ENCODE measurements at places on chromosomes 4 and X. TPM values are rescaled to one million over a fixed set of nuclear protein-coding genes. Genes with fewer than 3 reads are reported as not detected.

The HERC5 gene
- 0.54 TPM for total RNA-seq

GRCh38 chrX:110086916-110087484 lies 84.1 kb downstream of the TMEM164 start:
- DNase-seq, result peak; percentile 87

DNA sequence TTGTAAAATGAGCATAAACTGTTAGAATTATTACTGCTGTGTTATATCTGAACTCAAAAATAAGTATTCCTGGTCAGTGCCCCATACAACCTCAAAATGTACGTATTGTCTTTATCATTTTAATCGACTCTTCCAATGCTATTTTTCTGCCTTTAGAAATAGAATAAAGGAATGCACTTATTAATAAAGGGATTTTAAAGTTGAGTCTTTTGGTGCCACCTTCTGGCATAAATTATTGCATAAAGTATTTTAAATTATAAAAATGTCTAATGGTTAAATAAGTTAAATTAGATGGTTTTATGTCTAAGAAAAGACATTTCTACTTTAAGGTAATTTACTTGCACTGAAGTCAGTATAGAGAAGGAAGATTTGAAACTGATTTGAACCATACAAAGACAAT lies 424.0 kb upstream of the NDST4 start:
- DNase-seq, result peak; percentile 26

- DNase-seq, result no peak
Observed at GRCh38 chr4:82223715-82224114, 150.1 kb downstream of the HNRNPD start.

DNA sequence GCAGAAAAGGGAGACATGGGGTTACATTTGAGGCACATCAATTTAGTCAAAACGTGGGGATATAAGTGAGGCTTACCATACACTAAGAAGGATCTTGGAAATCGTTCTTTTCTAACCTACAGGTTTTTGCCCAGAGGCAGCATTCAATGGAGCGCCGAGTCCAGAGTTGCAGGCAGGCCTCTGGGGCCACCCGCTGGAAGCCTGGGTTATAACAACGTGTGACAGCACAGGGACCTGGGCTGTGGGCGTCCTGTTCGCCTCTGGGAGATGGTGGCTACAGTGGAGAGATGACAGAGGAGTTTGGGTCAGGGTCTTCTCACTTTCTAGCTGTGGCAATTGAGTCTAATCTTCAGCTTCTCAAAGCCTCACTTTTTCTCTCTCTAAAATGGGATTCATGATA lies 53.9 kb downstream of the ENPP6 start:
- DNase-seq, result peak; percentile 53
